ENCODE measurements at places on chromosomes 7 and 10.

- peak; percentile 72 for DNase-seq
Observed at GRCh38 chr7:64314566-64314965, 805 bp downstream of the ZNF736 start.

- DNase-seq, result no peak
Observed at GRCh38 chr7:97871659-97872024, 566 bp downstream of the ASNS start.

DNA sequence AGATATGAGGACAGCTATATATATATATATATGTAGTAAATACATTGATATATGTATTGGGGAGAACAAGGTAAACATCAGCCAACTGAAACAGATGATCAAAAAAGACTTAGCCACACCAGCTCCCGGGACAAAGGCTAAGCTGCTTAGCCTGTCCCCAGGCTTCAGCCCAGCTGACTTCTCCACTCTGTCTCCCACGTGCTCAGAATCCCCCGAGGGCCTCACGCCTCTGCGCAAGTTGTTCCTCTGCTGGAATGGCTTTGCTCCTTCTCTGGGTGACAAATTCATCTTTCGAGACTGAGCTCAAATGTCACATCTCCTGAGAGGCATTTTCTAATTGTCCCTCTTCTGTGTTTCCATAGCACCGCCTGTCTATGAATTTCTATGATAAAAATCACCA, 8.6 kb upstream of the INSIG1 start:
- no peak for DNase-seq

GRCh38 chr10:21929070-21929469, 74.5 kb downstream of the DNAJC1 start:
- DNase-seq, result no peak

DNA sequence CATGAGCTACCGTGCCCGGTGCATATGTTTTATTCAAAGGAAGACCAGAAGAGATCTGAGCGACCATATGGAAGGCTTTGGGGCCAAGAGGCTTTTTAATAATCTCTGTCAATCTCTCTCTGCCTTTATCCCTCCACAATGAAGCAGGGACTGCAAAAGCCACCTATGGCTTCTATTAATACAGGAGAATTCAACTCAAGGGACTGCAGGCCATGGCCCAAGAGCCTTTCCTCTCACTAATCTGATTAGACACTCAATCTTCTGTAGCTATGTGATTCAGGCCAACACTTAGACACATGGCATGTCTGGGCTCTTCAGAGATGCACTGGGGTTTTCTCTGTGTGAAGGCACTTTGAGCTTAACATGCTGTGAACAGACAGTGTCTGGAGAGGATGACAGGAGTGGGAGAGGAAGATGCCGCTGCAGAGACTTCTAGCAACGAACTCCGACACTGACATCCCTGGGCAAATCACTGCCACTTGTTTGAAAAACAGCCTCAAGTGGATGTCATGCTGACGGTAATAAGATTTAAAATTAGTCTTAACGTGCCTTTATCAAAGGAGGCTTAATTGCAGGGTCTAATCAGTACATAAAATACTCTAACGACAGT, 114.4 kb upstream of the AOAH start:
- DNase-seq, result no peak

DNA sequence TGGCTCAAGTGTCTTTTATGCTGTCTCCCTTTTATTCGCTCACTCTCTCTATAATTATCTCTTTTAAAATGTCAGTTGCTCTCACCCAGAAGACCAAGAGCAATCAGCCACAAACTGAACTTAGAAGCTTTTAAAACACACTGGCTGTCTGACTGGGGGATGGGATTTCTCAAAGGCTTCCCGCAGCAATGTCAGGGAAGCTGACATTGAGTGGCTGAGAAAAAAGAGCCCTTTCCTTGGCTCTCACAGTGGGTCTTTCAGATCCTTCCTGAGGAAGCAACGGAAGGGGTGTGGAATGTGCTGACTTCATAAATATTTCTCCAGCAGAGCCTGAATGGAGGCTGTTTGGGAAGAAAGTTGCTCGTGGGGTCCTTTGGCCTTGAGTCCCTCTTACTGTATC, 445.7 kb upstream of the C7orf33 start:
- DNase-seq, result no peak
